ENCODE measurements at places on chromosomes 13 and 19. TPM values are rescaled to one million over a fixed set of nuclear protein-coding genes. Genes with fewer than 3 reads are reported as not detected.

Gene PGLYRP2
- not detected for total RNA-seq

Gene CFD
- total RNA-seq, result 652 TPM

Gene MAB21L1
- total RNA-seq, result 0.83 TPM

DNA sequence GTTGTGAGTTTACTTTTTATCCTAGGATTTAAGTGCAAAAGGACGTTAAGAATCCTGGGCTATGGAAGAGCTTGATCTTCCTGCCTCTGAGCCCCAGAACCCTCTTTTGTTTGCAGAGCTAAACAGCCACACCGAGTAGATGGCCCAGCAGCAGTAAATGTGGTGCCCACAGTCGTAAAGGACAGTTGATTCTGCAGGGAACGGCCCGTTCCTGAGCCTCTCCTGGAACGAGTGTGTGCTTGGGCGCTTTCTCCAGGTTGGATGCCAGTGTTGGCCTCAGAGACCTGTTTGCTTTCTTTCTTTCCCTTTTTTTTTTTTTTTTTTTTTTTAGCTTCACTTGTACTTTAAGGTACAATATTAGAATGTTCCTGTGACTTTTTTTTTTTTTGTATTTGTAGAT, 41.7 kb downstream of the SPATA13 start:
- DNase-seq, result no peak

Gene FFAR1
- total RNA-seq, result not detected

DNA sequence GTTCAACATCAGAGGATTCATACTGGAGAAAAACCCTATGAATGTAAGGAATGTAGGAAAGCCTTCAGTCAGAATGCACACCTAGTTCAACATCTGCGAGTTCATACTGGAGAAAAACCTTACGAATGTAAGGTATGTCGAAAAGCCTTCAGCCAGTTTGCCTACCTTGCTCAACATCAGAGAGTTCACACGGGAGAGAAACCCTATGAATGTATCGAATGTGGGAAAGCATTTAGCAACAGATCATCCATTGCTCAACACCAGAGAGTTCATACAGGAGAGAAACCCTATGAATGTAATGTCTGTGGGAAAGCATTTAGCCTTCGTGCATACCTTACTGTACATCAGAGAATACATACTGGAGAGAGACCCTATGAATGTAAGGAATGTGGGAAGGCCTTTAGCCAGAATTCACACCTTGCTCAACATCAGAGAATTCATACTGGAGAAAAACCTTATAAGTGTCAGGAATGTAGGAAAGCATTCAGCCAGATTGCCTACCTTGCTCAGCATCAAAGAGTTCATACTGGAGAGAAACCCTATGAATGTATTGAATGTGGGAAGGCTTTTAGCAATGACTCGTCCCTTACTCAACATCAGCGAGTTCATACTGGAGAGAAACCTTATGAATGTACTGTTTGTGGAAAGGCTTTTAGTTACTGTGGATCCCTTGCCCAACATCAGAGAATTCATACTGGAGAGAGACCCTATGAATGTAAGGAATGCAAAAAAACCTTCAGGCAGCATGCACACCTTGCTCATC, 15.4 kb downstream of the ZNF570 start:
- no peak for DNase-seq

DNA sequence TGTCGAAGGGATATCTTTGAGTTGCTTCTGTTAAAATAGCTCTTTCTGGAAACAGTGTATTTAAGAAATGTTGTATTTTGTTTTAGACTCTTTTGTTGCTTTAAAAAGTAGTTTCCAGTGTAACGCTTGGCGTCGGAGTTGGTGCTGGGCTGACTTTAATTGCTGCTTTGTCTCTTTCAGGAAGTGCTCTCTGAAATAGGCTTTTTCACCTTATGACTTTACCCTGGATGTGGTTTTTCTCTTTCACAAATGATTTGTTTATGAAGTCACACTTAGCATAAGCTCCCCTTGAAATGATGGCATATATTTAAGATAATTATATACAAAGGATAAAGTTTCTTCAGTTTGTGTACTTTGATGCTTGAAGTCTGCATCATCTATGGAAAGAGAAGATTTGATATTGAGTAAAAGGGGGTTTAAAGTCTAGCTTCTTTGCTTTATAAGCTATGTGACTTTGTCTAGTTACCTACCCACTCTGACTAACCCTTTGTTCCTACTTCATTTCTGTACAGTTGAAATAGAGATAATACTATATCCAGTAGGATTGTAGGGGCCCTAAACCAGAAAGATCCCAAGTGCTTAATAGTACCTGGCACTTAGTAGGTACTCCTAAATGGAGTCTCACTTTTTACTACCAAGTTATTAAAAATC, at the start of gene GPR18:
Gene GPR18 (minus strand): TSS at position 170 of the 651 bp plus-strand sequence. CDS start 2,507 bp downstream, outside the sequence.
- DNase-seq, result no peak

DNA sequence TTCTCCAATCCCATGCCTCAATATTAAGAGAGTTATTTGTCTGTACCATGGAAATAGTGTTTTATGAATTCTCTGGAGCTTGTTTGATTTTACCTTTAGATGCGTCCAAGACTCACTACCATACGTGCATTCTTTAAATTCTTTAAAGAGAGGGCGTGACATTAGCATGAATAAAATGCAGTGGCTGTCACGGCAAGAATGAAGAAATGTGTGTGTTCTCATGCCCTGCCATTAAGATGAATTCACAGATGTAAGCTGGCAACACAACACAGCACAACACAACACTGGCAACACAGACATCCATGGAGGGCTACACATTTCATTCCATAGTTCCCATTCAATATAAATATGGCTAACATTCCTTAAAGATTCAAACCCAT, 213.4 kb downstream of the ENOX1 start:
- no peak for DNase-seq

GRCh38 chr19:52536448-52536800, 9.0 kb downstream of the ZNF808 start:
- no peak for DNase-seq

Gene ZSCAN1
- not detected for total RNA-seq

Gene ACER1
- total RNA-seq, result not detected

Gene C1QTNF9B
- 1.5 TPM for total RNA-seq

DNA sequence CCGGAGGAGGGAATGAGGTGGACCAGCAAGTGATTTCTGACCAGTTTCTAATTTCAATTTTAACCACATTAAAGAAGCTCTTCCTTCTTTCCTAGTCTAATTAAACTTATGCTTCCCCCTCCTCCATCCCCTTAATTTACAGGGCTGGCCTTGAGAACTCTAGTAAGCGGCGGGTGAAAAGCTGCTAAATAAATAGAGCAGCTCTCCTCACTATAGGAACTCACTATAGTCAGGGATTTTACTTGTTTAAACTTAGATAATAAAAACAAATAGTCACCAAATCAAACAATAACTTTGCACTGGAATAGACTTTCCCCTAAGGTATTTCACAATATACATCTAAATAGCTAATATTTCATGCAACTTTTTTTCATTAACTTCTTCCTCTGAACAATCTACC, 1838.2 kb upstream of the PRR20A start:
- no peak for DNase-seq

DNA sequence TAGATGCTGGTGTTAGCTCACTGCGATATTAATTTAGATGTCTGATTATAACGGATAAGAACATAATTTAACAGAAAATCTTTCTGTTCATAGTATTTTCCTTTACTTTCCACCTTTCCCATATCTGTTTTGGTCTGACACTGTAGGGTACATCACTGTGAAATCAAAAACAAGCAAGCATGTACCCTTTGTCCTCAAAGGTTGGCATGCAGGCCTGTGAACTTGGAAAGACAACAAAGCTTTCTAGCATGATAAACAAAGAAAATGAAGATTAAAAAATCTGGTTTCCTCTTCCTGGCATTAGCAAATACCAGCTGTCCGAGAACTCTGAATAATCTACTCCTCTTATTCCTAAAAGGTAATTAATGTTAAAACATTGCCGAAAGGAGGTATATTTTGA, 31.6 kb downstream of the THSD1 start:
- no peak for DNase-seq

Gene ZSCAN5C
- total RNA-seq, result not detected

- no peak for DNase-seq
Measured at GRCh38 chr19:17999684-18000479, 8.1 kb upstream of the ARRDC2 start.

Gene MUC16
- total RNA-seq, result 21.3 TPM

DNA sequence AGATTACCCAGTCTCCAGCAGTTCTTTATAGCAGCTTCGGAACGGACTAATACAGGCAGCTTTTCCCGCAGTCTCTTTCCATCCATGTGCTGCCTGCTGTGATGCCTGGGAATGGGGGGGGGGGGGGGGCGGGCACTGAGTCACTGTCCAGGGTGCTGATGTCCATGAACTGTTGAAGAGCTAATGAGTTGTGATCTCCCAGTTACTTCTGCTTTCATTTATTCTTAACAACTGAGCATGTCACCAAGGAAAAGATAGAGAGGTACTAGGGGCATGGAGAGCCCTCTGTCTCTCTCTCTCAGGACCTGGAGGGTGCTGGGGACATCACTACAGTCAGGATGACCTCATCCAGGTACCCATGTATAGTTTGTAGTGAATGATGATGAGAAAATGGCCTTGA, 20.3 kb upstream of the CEACAM1 start:
- DNase-seq, result no peak

- no peak for DNase-seq
Measured at GRCh38 chr19:10646456-10647159, 7.5 kb upstream of the ILF3 start.

Gene ZNF730
- total RNA-seq, result not detected

DNA sequence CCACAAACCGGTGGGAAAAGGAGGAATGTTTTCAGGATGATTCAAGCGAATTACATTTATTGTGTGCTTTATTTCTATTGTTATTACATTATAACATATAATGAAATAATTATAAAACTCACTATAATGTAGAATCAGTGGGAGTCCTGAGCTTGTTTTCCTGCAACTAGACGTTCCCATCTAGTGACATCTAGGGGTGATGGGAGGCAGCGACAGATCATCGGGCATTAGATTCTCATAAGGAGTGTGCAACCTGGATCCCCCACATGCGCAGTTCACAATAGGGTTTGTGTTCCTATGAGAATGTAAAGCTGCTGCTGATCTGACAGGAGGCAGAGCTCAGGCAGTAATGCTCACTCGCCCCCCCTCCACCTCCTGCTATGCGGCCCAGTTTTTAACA, 54.5 kb downstream of the SPTBN4 start:
- no peak for DNase-seq

GRCh38 chr13:23289917-23290357, 109.2 kb downstream of the SGCG start:
- no peak for DNase-seq

DNA sequence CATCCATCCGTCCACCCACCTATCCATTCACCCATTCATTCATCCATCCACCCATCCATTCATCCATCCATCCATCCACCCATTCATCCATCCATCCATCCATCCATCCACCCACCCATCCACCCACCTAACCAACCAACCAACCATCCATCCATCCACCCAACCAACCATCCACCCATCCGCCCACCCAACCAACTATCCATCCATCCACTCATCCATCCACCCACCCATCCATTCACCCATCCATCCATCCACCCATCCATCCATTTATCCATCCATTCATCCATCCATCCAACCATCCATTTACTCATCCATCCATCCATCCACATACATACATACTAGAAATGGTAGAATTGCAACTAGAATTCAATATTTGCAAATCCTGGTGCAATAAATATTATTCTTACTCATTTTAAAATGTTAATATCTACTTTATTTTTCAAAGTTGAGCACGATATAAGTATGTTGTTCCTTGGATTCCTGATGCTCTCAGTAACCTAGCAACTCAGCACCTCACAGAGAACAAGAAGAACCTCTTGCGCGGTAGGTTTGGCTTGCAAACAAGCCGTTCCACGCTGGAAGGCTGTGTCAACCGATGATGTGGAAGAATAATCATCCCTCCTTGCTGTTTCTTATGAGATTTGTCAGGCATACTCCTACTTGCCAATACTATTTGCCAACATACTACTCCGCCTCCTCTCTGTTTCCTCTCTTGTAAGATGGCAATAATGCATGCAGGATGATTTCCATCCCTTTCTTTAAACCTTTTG, 111.7 kb downstream of the GNG7 start:
- DNase-seq, result no peak

Gene CFAP97D2
- not detected for total RNA-seq

DNA sequence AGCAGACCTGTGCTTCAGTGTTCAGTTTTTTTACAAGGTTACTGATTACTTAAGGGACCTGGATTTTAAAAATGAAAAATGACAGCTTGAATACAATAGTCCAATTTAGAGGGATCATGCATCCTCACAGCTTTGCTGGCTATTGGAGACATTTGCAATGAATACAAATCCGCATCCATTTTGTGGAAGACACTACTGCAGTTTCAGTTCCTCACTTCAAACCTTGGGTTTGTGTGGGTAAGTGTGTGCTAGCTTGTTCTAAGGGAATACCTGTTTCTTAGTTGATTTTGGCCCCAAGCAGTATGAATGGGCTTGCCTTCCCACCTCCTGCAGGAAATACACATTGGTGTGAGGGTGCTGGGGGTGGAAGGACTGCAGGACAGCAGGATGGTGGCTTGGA, 222.4 kb downstream of the OLFM4 start:
- DNase-seq, result no peak

DNA sequence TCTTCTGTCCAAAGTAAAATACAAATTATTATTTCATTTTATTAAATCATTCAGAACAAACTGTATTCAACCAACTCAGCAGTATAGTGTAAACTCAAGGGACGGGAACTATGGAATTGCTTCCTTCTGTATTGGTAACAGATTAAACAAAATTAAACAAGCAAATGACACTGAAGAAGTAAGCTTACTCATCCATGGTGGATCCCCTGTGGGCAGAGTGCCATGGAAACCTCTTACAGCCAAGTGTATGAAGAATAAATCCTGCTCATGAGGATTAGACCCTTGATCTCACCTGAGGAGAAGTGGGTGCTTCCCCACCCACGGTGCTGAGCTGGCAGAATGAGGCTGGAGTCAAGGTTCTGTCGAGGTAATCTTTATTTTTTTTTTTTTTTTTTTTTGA, 18.0 kb upstream of the RFXAP start:
- DNase-seq, result no peak

DNA sequence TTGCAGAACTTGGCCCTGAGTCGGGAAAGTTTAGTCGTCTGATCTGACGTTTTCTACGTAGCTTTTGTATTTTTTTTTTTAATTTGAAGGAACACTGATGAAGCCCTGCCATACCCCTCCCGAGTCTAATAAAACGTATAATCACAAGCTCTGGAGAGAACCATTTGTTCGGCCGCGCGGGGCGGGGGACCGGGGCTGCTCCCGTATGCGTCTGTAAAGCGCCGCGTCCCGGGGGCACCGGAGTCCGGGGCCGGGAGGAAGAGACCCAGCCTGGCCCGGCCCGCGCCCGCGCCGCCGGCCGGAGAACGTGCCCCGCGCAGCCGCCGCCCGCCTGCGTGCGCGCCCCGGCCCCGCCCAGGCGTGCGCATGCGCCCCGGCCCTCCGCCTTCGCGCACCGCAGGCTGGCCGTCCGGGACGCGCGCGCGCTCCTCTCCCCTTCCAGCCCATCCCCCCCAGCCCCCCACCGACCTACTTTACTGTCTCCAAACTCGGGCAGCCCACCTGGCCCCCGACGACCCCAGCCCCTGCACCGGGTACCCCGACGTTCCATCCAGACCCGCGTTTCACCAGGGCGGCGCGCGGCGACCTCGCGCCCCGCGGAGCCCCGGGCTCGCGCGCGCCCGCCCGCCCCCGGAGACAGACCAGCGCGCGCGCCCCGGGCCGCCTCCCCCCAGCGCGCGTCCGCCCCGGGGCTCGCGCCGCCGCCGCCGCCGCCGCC, 785 bp upstream of the USF2 start:
- DNase-seq, result peak; percentile 70

- DNase-seq, result no peak
Measured at GRCh38 chr13:19838865-19839275, 24.6 kb downstream of the ZMYM5 start.

- DNase-seq, result peak; percentile 70
Measured at GRCh38 chr19:7294558-7295212, 471 bp upstream of the INSR start.

- no peak for DNase-seq
Measured at GRCh38 chr19:33713194-33713593, 83.5 kb upstream of the KCTD15 start.

Data from right atrium auricular region (tissue), 2 donors.